Upper lobe of left lung (tissue), 6 donors: ENCODE measurements at places on chromosomes 1 and 21. TPM values are rescaled to one million over a fixed set of nuclear protein-coding genes. Genes with fewer than 3 reads are reported as not detected.

Gene FOXD2
- total RNA-seq, result under 0.01 TPM

Gene HFM1
- 0.77 TPM for total RNA-seq

Gene LDLRAD2
- total RNA-seq, result 0.59 TPM

Gene CHI3L1
- total RNA-seq, result 19.9 TPM

Gene MFAP2
- 8.8 TPM for total RNA-seq

Gene SLC9C2
- total RNA-seq, result 0.15 TPM

Gene GFI1
- total RNA-seq, result 3.1 TPM

Gene ILDR2
- total RNA-seq, result 1.3 TPM

Gene AMY1B
- total RNA-seq, result not detected

Gene SLC6A17
- not detected for total RNA-seq

Gene GJC2
- total RNA-seq, result 2.0 TPM

Gene TRIM45
- 2.8 TPM for total RNA-seq

Gene TRMT1L
- 11.1 TPM for total RNA-seq
